ENCODE measurements at places on chromosomes 11 and 22. TPM values are rescaled to one million over a fixed set of nuclear protein-coding genes. Genes with fewer than 3 reads are reported as not detected.

DNA sequence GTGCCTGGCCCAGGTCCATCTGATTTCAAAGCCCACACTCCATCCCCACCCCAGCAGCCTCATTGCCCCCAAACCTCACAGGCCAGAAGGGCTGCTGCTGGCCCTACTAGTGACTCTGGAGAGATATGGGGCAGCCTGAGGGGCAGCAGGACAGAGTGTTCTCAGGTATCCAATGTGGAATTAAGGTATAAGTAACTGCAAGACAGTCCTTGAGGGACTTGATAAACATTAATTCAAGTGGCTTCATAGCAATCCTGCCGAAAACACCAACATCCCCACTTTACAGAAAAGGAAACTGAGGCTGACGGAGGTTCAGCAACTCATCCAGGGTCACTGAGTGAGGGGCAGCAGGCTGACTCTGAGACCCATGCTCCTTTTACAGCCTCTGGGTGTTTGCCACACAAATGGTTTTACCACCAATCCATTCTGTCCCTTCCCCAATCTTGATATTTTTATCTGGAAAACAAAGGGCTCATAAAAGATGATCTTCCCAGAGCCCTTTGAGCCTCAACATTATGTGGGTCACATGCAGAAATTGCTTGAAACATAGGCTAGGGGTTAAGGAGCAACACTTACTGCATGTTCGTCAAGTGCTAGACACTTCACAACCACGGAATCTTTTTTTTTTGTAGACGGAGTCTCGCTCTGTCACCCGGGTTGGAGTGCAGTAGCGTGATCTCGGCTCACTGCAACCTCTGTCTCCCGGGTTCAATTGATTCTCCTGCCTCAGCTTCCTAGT lies 2.3 kb downstream of the NIPSNAP1 start:
- DNase-seq, result no peak

GRCh38 chr11:118853678-118854077 lies 30.0 kb upstream of the CXCR5 start:
- no peak for DNase-seq

- DNase-seq, result no peak
These were observed 29.4 kb downstream of the TCP11L1 start for GRCh38 chr11:33068611-33069340.

TNNT3 gene
- not detected for total RNA-seq

- no peak for DNase-seq
These were observed at the start of gene OR5M8 for GRCh38 chr11:56491270-56491669. Gene OR5M8, minus strand, starts transcription at chr11:56491370. Its CDS starts 0 bp downstream, at chr11:56491370.

GLB1L3 gene
- not detected for total RNA-seq

PLAAT5 gene
- 2.3 TPM for total RNA-seq

GRCh38 chr22:40270748-40271373 lies 75.4 kb upstream of the ADSL start:
- no peak for DNase-seq

- DNase-seq, result no peak
These were observed 129.6 kb downstream of the CEP164 start for GRCh38 chr11:117457031-117457785.
